ENCODE measurements at places on chromosomes 2 and 18.

- DNase-seq = no peak
Measured at GRCh38 chr2:98458207-98458606, 13.5 kb downstream of the INPP4A start.

DNA sequence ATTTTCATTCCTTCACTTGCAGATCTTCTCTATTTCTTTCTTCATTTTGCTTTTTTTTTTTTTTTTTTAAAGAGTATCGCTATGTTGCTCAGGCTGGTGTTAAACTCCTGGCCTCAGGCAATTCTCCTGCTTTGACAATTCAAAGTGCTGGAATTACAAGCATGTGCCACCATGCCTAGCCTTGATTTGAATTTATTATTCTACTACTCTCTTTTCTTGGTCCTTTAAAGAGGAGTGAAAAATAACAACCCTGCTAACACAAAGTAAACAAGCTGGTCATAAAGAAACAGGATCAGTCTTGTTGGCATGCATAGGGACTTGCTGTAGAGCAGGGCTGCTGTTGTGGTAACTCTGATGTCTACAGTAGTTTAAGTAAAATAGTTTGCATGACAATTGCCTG is 1615.3 kb upstream of the ZEB2 start:
- no peak for DNase-seq

GRCh38 chr2:190641469-190641868 is 7.4 kb upstream of the NAB1 start:
- no peak for DNase-seq

DNA sequence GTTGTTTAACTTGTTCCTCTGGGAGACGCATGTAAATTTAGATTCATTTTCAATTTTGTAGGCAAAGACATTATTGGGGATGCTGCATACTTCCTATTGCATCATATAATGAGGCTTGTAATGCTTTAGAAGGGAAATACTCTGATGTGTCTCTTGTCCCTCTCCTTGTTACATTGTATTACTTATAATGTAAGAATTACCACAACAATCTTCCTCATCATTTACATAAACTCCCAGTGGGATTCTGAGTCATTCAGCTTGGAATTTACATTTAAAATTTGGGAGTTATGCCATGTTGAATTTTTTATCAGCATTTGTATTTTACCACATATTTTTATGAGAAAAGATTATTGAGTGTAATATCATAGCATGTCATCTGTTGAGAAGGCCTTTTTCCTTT is 963.4 kb upstream of the NRXN1 start:
- no peak for DNase-seq

DNA sequence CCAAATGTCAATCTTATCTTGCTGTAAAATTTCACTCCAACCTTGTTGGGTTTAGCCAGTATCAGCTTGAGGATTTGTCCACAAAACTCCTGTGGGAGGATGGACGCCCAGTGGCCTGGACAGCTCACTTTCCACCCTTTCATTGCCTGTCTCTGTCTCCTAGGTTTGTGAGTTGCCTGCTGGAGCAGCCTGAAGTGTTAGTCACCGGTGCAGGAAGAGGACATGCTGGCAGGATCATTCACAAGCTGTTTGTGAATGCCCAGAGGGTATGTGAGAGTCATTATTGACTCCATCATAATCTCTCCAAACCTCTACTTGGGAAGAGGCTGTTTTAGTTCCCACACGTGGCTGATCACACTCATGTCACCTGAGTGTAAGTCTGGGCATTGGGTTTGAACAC is 112.3 kb downstream of the RAB3GAP1 start:
- no peak for DNase-seq

DNA sequence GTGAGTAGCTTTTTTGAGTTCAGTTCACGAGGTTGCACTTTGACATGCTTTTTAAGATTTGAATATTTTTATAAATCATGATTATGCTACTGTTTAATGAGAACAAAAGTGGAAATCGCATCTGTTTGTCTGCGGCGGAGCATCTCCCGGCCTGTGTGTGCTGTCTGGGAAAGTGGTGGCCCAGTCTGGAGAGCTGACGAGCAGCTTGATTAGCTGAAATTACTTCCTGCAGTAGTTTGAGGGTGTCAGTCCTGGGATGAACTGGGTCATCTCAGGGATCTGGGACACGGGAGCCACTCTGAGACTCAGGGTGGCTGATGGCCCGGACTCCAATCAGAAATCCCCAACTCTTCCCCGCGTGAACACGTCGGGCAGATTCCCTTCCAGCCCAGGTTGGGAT is 115.9 kb downstream of the KLHL29 start:
- no peak for DNase-seq

GRCh38 chr2:38220164-38220563 is 144.2 kb upstream of the CYP1B1 start:
- no peak for DNase-seq

- DNase-seq = no peak
Measured at GRCh38 chr18:44840058-44840790, 159.5 kb downstream of the SETBP1 start.

- no peak for DNase-seq
Measured at GRCh38 chr18:10242936-10243680, 211.3 kb upstream of the APCDD1 start.

DNA sequence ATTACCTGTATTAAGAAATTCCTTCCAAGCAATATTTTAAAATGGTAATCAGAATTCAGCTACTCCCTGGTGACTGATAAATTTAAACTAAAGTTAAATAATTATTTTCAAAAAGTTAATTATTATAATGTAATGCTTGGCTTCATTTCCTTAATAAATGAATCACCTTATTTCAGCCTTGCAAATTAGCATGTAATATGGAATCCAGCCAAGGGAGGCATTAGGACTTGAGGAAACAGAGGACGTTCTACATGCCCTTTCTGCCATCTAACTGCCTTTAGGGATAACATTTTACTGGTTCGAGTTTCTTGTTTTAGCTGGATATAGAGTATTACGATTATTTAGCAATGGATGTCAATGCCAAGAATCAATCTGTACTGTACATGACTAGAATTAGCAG is 636.3 kb downstream of the TSN start:
- no peak for DNase-seq

DNA sequence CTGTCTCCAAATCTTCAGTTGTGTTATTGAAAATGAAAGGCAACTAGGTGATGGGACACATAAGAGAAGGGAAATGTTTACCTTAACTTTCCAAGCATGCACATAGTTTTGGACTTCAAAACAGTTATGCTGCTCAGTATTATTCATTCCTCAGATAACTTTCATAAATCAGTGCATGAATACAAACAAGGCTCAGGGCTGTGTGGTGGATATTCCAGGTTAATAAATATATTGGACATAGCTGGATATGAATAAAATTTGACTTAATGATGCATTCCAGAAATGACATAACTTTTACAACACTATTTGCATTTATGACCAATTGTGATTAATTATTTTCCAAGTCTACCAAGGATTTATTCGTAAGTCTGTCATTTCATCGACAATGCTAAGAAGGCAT is 301.2 kb upstream of the ZNF804A start:
- no peak for DNase-seq

DNA sequence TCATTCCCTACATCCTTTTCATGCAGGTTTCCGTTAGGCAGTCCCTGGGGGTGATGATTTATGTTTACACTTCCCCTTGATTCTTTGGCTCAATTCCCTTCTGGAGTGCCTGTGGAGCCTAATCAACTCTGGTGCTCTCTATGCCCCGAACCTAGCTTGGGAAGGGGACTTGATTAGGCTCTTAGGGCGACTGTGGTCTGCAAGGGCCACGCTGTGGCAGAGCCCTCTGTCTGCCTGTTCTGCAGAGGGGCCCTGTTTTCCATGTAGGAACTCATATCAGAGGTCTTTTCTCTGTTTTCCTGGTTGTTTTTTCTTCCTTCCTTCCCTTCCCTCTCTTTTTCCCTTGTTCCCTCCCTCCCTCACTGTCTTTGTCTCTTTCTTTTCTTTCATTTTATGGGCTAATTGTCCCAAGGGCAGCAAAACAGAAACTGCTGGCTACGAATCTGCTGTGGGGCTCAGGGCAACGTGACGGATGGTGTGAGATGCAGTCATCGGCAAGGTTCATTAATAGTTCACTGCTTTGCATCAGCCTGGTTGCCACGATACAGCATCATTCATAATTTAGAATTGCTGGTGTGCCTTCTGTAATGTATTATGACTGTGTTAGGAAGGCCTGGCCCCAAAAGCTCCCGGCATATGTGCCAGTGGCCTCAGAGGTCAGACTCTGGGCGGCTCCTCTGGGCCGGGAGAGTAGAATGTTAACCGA is 134.5 kb downstream of the NAPG start:
- DNase-seq = no peak

GRCh38 chr18:78411539-78411938 is 568.1 kb upstream of the SALL3 start:
- DNase-seq = no peak

DNA sequence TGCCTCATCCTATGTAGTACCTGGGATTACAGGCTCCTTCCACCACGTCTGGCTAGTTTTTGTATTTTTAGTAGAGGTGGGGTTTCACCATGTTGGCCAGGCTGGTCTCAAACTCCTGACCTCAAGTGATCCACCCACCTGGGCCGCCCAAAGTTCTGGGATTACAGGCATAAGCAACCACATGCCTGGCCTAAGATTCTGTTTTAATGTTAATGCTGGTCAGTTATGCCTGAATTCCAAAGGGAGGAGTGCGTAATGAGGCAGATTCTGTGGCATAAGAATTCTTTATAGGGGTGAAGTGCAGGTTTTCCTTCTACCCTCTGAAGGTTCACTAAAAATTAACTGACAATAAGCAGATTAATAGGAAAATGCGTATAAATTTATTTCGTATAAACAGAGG is 1343.8 kb upstream of the LRRTM1 start:
- no peak for DNase-seq

DNA sequence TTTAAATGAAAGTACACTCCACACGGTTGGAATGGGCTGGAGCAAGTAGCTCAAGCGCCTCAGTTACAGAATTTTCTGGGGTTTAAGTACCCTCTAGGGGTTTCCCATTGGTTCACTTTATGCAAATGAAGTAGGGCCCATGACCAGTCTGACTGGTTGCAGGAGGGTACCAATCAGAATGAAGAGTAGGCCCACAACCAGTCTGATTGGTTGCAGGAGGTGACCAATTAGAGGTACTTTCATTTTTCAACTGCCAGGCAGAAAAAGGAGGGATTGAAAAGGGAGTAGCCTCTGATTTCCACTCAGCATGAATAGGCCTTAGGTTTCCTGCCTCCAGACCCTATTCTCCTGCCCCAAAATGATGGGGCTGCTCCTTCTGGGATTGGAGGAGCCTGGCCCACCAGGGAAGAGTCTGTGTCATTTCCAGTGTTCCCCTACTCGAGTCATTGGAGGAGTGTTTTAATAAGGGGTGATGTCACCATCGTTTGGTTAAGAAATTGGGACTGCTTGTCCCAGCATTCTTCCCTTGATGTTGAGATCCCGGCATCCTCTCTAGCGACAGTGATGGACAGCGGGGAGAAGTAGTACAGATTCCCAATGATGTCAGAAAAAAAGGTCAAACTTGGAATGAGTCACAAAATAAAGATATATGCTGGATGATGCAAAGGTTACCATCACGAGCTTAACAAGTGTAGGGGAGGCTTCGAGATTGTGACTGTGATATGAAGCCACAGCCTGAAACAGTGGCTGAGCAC is 210.4 kb downstream of the SH3BP4 start:
- no peak for DNase-seq

DNA sequence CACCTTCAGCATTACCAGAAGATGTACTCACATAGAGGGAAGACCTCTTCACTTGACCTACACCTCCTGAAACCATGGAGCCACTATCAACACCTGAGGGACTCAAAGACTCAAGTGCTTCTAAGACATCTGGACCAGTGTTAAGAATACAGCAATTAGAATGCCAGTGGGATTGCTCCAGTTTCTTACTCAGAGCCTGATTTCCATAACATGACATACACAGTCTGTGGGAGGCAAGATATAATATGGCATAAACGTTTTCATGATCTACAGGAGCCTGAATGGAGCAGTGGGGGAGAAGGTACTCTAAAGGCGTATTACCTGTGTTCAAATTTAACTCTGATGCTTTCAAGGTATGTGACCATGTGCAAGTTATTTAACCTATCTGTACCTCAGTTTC is 57.2 kb downstream of the ZNF385B start:
- DNase-seq = no peak
